ENCODE measurements at places on chromosomes 4 and X.

DNA sequence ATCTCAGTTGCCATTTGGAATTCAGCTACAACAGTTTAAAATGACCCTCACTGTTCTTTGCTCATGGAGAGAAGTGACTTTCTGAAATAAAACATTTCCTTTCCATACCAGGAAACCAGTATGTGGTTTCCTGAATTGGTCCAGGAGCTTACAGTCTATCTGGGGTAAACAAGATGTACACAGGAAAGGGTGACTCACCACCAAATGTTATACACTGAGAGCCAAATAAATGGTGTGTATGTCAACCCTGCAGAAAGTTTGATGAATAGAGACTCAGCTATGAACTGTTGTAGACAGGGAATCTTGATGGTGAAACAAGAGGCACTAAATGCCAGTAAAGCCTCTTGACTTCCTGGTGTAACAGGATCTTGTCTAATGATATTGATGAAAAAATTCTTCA, 100.4 kb downstream of the HS6ST2 start:
- DNase-seq = no peak

DNA sequence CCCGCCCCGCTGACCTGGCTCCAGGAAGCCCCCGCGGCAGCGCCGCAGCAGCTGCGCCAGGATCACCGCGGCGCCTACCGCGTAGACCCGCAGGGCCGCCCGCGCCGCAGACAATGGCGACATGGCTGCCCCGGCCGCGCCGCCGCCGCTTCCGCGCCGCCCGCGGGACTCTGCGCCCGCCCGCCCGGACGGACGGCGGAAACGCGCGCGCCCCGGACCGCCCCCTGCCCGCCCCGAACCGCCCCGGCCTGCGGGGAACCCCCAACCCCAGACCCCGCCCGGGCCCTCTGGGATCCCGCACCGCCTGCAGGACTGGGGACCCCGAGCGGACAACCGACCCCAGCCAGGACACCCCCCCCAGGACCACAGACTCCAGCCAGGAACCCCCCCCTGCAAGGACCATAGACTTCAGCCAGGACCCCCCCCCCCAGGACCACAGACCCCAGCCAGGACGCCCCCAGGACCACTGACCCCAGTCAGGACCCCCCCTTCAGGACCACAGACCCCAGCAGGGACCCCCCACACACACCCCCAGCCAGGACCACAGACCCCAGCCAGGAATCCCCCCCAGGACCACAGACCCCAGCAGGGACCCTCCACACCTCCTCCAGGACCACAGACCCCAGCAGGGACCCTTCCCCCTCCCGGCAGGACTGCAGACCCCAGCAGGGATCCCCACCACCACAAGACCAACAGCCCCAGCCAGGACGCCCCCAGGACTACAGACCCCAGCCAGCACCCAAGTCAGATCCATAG, at the start of the genes DHRSX and ZBED1:
Gene DHRSX (minus strand): TSS at position 174 of the 756 bp plus-strand sequence. CDS start 51 bp downstream, at position 123.
Gene ZBED1 (minus strand): TSS at position 174 of the 756 bp plus-strand sequence. CDS start 10,257 bp downstream, outside the sequence.
- peak; percentile 8 for DNase-seq

GRCh38 chr4:19850909-19851308, 400.8 kb upstream of the SLIT2 start:
- peak; percentile 86 for DNase-seq

- no peak for DNase-seq
Observed at GRCh38 chrX:117898226-117898625, 218.4 kb downstream of the KLHL13 start.

DNA sequence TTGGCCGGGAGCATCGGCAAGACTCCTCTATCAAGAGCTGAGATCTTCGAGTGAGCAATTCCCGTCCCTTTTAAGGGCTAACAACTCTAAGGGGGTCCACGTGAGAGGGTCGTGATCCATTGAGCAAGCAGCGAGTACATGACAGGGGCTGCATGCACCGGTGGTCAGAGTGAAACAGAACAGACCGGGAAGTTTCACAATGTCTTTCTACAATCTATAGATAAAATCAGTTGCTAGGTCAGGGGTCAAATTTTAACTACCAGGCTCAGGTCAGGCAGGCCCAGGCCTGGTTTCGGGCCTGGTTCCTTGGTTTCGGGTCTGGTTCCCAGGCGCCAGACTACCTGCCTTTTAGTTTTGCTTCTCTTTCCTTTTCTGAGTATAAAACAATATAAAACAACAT, 160.1 kb downstream of the PTCHD1 start:
- no peak for DNase-seq

DNA sequence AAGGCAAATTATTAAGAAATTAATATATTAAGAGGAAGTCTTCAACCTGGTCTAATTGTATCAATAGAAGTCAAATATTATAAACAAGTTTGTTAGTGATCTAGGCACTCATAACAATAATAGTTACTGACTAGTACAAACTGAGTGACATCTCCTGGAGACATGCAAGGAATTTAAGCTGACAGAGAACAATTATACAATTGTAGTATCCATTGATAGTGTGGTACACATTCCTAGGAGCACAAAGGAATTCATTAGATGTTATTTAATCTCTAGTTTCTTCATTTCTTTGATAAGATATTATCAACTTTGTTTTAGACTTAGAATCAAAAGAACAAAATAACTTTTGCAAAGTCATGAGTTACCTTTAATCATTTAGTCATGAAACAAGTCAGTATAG, 1048.6 kb downstream of the PCDH7 start:
- DNase-seq = no peak

DNA sequence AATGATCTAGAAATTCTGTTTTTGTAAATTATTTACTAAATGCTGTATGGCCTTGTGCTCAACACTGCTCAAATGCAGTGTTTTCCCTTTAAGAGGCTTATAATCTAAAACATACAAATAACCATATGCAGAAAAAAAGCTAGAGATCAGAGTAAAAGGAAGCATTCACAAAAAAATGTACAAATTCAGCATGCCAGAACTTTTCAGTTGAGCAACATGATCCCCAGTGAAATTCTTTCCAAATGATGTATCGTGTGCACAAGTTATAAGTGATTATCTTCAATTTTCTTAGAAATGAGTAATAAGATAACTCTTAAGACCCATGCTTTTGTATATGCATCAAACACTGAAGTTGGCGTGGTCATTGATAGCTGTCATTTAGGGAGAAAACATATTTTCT, 5.0 kb downstream of the GPC3 start:
- no peak for DNase-seq

GRCh38 chr4:74114234-74114633, 15.2 kb upstream of the CXCL2 start:
- no peak for DNase-seq

- no peak for DNase-seq
Observed at GRCh38 chrX:150262456-150262855, 100.7 kb upstream of the MAMLD1 start.

- DNase-seq = no peak
Observed at GRCh38 chr4:176584031-176584606, 208.6 kb downstream of the VEGFC start.

DNA sequence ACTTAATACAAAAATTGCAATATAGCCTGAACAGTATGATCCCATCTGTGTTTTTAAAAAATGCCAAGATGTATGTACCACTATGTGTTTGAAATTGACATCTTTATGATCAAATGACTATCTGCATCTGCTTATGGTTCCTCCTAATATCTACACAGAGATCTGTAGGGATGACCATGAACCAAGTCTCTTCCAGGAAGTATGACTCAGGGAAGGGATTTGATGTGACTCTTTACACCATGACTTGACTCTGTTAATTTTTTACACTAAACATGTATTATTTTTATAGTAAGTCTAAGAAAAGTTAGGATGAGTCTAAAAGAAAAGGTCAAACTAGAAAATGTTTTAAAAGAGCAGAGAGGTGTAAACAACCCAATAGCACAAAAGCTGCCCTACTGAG, 164.0 kb downstream of the SH3KBP1 start:
- peak; percentile 40 for DNase-seq

DNA sequence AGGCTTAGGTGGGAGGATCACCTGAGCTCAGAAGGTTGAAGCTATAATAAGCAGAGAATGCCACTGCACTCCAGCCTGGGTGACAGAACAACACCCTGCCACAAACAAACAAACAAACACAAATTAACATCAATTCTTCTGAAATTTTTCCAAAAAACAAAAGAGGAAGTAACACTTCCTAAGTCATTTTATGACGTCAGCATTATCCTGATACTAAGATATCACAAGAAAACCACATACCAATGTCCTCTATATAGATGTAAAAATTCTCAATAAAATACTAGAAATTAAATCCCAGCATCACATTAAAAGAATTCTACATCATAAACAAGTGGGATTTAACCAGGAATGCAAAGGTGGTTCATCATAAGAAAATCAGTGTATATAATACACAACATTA, 64.4 kb upstream of the STK26 start:
- no peak for DNase-seq

DNA sequence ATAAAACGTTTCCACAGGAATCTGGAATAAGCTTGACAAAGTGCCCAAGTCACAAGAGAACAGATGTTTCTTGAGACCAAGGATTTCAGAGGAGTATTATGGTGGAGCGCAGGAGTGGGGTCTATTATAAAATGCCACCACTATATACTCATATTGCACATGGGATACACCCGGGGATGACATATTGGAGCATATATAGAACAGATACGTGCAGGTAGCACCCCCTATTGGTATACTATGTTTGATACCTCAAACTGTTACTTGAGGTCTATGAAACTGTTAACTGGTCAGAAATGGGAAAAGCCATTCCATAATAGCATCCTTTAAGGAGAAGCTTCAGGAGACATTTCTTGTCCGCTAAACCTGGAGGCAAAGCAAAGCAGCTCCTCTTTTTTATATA, 86.0 kb downstream of the PCYT1B start:
- DNase-seq = peak; percentile 31

DNA sequence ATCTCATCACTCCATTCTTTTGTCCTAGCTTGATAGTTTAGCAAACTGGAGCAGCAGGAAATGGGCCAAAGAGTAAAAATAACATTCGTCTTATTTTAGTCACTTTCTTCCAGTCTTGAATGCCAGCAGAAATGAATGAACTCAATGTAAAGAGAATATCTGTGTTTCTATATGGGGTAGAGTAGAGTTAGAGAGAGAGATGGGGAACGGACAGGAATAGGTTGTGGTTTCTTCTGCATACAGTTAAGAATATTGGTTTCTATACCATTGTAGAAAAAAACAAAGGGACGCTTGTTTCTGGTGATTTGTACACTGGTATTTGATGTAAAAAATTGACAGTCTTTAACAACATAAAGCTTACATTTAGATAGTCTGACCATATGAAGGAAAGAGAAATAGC, 8.9 kb downstream of the GPR174 start:
- no peak for DNase-seq

- DNase-seq = no peak
Observed at GRCh38 chr4:1615786-1616556, 68.1 kb downstream of the FAM53A start.

DNA sequence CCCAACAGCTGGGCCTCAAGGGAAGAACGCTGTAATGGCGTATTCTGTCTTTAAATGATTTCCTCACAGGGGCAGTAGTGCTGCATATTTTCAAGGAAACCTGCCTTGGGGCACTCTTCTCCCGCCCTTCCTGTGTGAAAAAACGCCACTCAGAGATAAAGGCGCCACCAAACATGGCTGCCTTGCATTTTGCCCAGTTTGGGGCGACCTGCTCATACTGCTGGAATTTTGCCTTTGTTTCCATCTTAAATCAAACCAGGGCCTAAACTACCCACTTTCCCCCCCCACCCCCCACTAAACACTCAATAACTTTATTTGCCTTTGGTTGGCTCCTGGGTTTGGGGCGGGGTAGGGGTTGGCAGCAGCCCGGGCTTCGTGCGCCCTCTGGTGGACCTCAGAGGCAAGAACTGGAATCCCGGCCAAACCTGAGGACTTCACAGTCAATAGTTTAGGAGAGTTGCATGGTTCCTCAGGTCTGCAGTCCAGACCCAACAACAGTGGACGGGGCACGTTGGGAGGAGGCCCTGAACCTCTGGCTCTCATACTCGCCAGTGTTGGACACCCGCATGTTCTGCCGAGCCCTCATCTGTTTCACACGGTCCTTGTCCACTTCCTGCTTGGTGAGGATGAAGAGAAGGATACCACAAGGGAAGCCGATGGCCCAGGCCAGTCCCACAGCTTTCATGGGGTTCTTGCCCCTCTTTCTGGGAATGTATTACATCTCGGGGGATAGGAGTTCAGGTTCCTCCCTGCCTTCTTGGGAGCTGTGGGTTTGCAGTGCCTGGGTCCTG, 220.1 kb upstream of the STK26 start:
- peak; percentile 5 for DNase-seq

GRCh38 chr4:63620271-63620670, 789.0 kb downstream of the TECRL start:
- DNase-seq = no peak

DNA sequence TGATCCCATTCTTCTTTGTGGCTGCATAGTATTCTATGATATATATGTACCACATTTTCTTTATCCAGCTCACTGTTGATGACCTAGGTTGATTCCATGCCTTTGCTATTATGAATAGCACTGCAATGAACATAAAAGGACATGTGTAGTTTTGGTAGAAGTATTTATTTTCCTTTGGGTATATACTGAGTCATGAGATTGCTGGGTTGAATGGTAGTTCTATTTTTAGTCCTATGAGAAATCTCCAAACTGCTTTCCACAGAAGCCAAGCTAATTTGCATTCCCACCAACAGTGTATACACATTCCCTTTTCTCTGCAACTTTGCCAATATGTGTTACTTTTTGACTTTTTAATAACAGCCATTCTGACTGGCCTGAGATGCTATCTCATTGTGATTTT, 278.3 kb downstream of the PCDH18 start:
- no peak for DNase-seq

DNA sequence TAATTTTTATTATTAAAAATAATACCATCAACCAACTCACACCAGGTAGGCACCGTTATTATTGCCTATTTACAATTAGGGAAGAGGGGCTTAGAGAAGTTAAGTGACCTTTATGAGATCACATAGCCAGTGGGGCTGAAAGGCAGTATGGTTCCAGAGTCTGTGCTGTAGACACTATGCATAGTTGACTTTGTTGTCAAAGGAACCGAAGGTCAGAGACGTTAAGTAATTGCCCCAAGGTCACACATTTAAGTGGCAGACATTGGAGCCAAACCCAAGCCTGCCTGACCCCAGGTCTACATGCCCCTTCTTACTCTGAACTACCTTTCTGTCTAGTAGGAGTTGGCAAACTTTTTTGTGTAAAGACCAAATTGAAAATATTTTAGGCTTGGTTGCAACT, 36.4 kb downstream of the RHOH start:
- no peak for DNase-seq

DNA sequence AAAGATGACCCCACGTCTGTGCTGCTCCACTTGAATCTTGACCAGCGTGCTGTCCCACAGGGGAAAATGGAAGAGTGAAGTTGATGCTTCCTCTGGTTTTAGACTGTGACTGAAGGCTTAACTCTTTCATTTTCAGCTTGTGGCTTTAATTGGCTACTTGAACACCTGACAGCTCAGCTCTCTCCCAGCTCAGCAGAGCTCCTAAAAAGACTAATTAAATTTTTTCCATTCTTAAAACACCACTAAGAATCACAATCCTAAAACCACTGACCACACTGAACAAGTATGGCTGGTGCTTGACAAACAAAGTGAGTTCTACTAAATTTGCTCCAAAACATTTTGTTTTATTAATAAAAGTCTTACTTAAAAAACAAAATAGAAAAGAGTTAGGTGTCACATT, 71.7 kb downstream of the SRPX start:
- no peak for DNase-seq

Data from ACHN (cell line).